ENCODE measurements at places on chromosomes 7 and 10.

- no peak for DNase-seq
Measured at GRCh38 chr10:77504873-77505257, 132.7 kb downstream of the KCNMA1 start.

- no peak for DNase-seq
Measured at GRCh38 chr7:44149571-44150465, 8.7 kb upstream of the MYL7 start.

GRCh38 chr10:24363070-24363469 lies 154.1 kb downstream of the KIAA1217 start:
- no peak for DNase-seq

GRCh38 chr7:985915-986741 lies 3.1 kb downstream of the CYP2W1 start:
- DNase-seq, result no peak

DNA sequence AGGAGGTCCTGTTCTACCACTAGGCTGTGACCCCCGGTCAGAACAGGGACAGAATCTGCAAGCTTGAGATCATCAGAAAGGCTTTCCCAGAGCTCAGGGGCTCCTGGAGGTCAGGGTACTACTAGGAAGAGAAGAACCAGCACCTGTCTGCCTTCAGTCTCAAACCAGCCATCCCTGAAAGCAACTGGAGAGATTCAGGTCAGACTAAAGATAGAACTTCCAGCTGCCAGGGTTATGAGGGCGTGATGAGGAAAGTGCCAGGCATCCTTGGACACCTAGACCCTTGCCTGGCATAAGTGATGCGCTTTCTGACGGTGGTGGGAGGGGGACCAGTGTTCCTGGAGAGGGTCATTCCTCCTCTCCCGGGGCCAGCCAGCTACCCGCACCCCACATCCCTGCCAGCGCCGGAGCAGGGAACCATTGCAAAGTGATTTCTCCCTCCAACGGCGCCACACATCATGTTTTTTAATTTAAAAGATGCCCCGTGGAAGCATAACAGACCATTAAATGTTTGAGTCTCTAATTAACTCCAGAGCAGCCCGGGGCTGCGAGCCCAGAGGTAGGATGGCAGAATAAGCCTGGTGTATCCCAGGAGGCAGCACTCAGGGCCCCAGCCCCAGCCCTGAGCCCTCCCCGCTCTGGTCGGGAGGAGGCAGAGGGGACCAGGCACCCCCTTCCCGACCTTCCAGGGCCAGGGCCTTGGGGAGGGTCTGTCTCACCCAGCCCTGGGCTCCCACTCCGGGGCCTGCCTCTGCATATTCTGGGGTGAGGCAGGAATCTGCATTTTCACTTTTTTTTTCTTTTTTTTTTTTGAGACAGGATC lies 64.0 kb downstream of the ELFN1 start:
- DNase-seq, result no peak

GRCh38 chr7:44309271-44310091 lies 15.9 kb downstream of the CAMK2B start:
- no peak for DNase-seq

GRCh38 chr10:33862536-33863105 lies 528.2 kb upstream of the NRP1 start:
- DNase-seq, result no peak

DNA sequence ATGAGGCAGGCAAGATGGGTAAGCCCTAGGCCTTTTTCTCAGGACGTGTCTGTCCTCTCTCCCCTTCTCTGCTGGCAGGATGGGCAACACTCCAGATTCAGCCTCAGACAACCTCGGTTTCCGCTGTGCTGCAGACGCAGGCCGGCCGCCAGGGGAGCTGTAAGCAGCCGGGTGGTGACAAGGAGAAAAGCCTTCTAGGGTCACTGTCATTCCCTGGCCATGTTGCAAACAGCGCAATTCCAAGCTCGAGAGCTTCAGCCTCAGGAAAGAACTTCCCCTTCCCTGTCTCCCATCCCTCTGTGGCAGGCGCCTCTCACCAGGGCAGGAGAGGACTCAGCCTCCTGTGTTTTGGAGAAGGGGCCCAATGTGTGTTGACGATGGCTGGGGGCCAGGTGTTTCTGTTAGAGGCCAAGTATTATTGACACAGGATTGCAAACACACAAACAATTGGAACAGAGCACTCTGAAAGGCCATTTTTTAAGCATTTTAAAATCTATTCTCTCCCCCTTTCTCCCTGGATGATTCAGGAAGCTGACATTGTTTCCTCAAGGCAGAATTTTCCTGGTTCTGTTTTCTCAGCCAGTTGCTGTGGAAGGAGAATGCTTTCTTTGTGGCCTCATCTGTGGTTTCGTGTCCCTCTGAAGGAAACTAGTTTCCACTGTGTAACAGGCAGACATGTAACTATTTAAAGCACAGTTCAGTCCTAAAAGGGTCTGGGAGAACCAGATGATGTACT lies 13.1 kb downstream of the PHKG1 start:
- DNase-seq, result no peak

- no peak for DNase-seq
Measured at GRCh38 chr10:121608469-121609190, 10.4 kb upstream of the FGFR2 start.

- no peak for DNase-seq
Measured at GRCh38 chr7:70505468-70505867, 626.5 kb upstream of the GALNT17 start.

- no peak for DNase-seq
Measured at GRCh38 chr10:120768227-120768626, 82.9 kb upstream of the WDR11 start.

- DNase-seq, result no peak
Measured at GRCh38 chr10:115558252-115558651, 465.1 kb downstream of the ATRNL1 start.

DNA sequence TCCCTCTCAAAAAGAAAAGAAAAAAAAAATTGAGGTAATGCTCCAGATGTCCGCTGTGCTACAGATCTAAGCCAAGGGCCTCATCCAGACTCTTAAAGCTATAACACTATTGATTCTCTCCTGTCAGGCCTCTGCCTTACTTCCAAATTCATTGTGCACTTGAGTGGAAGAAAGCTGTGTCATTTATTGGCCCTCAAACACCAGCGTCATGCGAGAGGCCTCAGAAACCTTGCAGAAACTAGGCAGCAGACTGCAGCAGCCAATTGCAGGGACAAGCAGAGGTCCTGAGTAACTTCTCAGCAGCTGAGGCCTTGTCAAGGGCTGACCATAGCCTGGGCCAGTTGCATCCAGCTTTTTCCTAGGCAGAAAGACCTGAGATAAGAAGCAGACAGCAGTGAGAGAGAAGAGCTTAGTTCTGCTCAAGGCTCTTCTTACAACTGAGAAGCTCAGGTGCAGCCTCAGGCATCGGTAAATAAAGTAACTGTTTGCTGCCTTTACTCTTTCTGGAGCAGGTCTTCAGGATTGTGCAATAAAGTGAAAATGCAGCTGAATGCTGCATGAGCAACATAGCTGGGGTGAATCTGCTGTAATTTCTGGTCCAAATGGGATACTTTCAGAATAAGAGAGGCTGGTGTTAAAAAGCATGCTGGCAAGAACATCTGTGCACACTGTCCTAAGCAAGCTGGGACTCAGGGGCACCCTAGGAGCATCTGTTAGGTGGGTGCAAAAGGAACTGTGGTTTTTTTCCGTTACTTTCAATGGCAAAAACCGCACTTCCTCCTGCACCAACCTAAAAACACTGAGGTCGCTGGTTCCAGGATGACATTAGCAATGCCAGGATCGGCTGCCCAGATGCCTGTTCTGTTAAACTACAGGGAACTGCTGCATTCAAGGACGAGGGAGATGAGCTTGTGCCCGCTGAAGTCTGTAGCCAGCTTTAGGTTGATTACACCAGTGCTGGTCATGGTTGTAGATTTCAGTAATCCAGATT lies 181.8 kb upstream of the PFKP start:
- no peak for DNase-seq

- DNase-seq, result no peak
Measured at GRCh38 chr10:129967579-129968019, 3.5 kb upstream of the EBF3 start.

GRCh38 chr7:72924386-72924732 lies 536 bp upstream of the POM121 start:
- DNase-seq, result no peak

- no peak for DNase-seq
Measured at GRCh38 chr7:133591704-133592340, 338.9 kb downstream of the EXOC4 start.

GRCh38 chr10:34489411-34489810 lies 325.7 kb downstream of the PARD3 start:
- DNase-seq, result no peak

GRCh38 chr10:73839276-73839966 lies 28.0 kb upstream of the NDST2 start:
- DNase-seq, result no peak

GRCh38 chr7:138864667-138865066 lies 66.7 kb upstream of the ATP6V0A4 start:
- no peak for DNase-seq

DNA sequence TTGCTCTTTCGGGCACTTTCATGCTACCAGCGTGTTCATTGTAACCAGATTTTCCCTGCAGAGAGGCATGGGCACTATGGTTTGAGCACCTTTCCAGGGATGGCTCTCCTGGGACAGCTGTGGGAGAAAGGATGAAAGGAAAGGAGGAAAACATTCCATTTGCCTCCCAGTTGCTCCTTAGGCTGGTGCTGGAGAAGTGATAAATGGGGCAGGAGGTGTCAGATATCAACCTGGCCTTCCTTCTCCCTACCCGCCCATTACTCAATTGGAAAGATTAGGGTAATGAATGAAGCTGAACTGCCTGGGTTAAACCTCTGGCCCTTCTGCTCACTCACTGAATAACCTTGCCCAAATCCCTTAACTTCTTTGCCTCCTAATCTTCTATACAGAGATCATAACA lies 228.4 kb downstream of the PLXNA4 start:
- DNase-seq, result no peak

DNA sequence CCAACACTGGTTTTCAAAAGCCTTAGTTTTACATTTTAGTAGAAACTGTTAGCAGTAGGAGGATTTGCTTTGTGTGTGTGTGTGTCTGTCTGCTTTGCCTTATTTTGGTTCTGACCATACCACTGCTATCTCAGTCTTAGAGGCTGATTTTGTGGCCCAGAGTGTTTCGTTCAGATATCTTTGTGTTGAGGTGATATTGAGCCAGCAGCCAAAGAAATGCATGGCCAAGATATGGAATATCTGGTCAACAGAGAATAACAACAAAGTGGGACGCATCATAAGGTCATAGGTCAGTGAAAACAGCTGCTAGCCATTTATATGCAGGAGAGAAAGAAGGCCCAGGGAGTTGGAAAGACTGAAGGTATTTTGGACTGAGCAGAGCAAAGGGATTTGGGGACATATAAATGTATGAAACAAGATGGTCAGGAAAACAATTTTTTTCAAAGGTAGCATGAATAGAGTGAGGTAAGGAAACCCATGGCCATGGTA lies 47.7 kb downstream of the KIAA1217 start:
- no peak for DNase-seq

- DNase-seq, result no peak
Measured at GRCh38 chr7:37440738-37441385, 7.8 kb downstream of the ELMO1 start.

GRCh38 chr10:17512341-17513001 lies 58.1 kb upstream of the ST8SIA6 start:
- DNase-seq, result no peak
